ENCODE measurements at places on chromosomes 2 and 18.
A peak's percentile ranks its signal among the peaks of the same experiment; 100 is the strongest.

DNA sequence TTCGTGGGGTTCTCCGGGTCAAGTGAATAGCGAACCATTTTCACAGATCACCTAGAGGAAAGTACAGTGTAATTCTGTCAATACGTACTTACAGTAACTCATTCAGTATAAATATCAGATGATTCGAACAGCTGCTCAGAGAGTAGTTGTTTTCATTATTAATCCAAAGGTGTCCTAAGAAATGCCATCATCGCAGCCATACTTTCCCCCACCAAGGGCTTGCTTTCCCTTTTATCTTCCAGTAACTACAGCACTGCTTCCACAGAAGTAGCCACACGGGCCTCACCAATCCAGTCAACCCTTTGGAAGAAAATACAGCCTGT lies 4.5 kb upstream of the C18orf32 start:
- no peak for DNase-seq

- no peak for DNase-seq
Measured at GRCh38 chr2:165790466-165790865, 3.6 kb downstream of the GALNT3 start.

DNA sequence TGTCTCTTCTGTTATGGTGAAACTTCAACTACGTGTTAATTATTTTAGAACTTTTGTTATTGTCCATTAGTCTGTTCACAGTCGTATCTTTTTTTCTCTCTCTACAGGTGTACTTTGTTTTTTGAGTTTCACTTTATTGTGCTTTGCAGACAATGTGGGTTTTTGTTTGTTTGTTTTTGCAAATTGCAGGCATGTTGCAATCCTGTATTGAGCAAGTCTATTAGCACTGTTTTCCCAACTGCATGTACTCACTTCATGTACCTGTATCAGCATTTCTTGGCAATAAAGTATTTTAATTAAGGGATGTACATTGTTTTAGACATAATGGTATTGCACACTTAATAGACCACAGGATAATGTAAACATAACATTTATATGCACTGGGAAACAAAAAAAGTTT lies 99.1 kb upstream of the FAM110C start:
- no peak for DNase-seq

GRCh38 chr2:65024149-65024829 lies 31.9 kb upstream of the CEP68 start:
- peak; percentile 84 for DNase-seq

- no peak for DNase-seq
Measured at GRCh38 chr2:241719093-241719492, 15.3 kb upstream of the D2HGDH start.

DNA sequence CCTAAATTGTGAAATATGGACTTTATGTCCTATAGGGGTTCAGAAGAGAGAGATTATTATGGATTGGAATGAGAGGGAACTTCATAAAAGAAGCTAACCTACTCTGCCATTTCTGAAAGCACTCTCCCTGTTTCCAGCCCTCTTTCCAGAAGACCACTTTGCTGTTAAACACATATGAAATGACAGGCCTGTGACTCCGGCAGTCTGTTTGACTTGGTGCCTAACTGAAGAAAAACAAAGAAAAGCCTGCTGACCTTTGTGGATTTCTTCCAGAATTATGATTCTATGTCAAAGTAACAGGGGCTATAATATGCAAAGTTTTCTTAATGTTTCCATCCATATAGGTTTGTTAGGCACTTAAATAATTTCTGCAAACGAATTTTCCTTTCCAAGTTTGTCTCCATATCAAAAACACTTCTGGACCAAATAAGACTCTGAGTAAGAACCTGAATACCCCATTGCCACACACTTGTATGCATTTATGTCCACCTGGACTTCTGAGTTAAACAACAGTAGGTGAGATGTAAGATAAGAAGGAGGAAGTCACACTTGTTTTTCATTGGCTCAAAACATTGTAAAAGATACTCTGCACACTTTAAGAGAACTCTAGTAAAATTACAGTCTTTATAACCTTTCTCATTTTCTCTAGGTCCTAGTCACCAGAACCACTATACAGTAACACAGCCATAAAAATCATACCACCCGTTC lies 111.7 kb downstream of the PIEZO2 start:
- no peak for DNase-seq

- DNase-seq, result no peak
Measured at GRCh38 chr2:25674077-25674362, 643 bp upstream of the DTNB start.

Data from LHCN-M2 (cell line).